T-helper 2 cell treated with Interferon-gamma antibody and Interleukin-4, amounts not matched to agents 5 μg/mL and 100 μg/mL, for 36 hours (primary cell): ENCODE measurements at places on chromosomes 2 and 18.

GRCh38 chr2:124983595-124983994 is 958.5 kb downstream of the CNTNAP5 start:
- no peak for DNase-seq

DNA sequence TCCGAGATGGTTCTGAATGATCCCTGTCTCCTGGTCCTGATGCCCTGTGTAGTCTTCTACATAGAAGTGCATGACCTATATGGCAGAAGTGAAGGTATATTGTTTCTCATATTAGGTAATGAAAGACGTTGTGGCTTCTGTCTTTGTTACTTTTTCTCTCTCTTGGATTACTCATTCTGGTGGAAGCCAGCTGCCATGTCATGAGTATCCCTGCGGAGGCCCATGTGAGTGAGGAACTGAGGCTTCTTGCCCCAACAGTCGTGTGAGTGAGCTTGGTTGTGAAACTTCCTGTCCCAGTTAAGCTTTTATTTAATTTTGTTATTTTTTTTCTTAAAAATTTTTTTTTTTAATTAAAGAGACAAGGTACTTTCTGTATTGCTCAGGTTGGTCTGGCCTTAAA is 134.7 kb downstream of the UBR3 start:
- DNase-seq: no peak

DNA sequence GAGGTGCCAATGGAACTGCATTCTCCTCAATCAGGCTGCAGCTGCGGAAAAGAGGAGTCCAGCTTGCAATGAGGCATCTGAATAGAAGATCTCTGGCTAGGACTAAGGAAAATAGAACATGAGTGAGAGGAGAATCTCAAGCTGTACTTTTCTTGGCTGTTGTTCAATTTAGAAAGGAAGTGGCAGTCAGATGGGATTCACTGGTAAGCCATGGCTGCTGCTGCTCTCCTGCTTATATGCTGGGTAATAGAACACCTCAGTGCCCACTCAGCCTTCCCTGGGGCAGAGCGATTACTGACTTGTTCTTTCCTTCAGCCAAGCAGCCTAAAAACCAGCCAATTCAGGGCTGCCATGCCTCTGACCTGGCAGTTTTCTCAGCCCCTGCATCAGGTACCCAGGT is 17.6 kb upstream of the CHST9 start:
- no peak for DNase-seq

- DNase-seq: no peak
Observed at GRCh38 chr2:148817210-148817708, 57.8 kb upstream of the KIF5C start.

DNA sequence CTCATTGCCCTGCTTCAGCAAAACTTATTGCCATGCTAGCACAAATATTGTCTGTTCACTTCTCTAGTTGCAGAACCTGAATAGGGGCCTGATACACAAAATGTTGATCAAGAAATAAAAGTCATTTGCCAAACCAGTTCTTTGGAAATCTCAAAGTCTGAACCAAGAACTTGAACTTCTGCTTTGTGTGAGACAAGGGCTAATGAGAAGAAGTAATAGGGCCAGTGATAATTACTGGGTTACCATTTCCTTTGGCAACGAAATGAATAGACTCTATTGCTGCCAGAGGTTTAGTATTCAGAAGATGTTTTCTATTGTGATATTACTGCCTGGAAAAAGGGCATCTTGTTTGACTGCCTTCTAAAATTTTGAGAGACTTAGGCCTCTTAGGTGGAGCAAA is 35.0 kb downstream of the TMEFF2 start:
- DNase-seq: no peak

DNA sequence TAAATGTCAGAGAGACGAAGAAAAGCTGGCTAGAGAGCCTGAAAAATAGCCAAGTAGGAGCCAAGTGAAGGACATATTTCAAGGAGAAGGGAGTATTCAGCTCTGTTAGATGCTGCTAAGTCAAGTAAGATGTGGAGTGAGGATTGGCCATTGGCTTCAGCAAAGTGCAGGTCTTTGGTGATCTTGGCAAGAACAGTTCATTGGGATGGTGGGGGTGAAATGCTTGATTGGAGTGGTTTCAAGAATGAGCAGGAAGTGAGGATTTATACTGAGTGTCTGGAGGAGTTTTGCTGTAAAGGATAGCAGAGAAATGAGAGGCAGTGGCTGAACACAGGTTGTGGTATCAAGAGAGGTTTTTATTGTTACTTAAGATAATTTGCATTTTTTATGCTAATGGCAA is 139.7 kb downstream of the PRPF40A start:
- DNase-seq: no peak

- DNase-seq: no peak
Observed at GRCh38 chr18:28004606-28005005, 172.3 kb downstream of the CDH2 start.

DNA sequence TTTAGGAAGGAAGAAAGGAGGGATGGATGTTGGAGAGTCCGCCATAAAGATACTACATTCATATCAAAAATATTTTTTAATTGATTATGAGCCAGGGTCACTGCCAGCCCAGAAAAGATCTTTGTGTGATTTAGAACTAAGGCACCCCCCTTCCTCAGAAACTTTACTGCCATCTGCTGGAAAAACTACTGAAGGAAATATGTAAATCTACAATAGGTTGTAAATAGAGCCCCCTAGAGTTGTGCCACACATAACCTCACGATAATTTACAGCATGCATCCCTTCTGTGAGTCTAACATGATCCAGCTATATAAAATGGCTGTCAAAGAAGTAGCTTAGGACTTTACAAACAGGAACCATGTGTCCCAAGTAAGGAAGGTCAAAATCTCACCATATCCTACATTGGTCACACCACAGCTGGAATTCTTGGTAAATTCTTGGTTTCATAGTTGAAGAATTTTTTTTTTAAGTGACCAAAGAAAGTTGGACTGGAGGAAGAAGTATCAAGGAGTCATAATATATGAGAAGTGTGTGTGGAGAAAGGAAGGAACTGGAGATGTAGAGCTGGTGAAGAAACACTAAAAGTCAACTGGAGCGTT is 152.5 kb downstream of the CYP26B1 start:
- no peak for DNase-seq

DNA sequence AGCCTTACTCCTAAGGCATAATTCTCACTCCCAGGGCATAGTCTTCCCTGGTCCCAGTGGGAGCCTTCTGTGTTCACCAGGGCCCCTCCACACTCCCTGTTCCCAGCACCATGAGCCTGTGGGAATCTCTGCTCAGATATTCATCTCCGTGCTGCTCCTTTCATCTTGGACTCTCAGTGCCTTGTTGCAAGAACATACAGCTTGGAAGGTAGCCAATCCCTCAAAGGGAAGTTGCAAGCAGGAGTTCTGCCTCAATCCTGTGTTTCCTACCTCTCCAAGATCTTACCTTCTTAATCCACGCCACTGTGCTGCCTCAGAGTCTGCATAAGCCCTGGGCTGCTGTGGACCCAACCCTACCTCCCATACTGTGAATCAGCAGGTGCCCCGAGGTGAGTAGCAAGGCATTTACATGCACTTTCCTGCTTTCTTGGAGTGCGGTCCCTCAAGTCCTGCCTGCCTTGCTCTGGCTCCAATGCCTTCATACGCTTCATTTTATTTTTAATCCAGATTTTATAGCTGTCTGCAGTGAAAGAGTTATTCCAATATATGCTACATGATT is 413.8 kb upstream of the RAB6C start:
- no peak for DNase-seq

- DNase-seq: no peak
Observed at GRCh38 chr2:203122317-203122986, 107.8 kb downstream of the NBEAL1 start.
